Activated CD4-positive, alpha-beta T cell treated with anti-CD3 and anti-CD28 coated beads, Interleukin-2, amount 50 U/mL, for 16 hours (primary cell): ENCODE measurements at places on chromosomes 7 and 10.

GRCh38 chr10:33229252-33229948 is 105.1 kb downstream of the NRP1 start:
- no peak for DNase-seq

DNA sequence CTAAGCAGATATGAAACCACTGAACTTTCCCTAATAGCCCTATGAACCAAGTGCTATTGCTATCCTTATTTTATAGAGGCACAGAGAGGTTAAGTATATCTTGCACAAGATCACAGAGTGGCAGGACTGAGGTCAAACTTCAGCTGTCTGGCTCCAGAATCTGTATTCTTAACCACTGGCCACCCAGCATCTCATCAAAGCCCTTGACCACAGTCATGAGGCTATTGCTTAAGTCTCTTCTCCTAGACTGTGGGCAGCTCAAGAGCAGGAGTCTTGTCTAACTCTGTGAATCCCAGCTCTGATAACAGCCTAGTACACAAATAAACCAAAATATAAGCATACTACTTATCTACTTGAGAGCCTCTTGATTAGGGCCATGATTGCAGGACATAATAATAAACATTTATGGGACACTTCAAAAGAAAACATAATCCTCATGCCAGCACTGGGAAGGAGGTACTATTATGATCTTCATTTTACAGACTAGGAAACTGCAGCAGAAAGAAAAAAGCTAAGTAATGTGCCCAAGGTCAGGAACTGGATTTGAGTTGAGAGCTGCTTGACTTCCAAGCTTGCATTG is 22.4 kb upstream of the SMC3 start:
- DNase-seq = no peak

DNA sequence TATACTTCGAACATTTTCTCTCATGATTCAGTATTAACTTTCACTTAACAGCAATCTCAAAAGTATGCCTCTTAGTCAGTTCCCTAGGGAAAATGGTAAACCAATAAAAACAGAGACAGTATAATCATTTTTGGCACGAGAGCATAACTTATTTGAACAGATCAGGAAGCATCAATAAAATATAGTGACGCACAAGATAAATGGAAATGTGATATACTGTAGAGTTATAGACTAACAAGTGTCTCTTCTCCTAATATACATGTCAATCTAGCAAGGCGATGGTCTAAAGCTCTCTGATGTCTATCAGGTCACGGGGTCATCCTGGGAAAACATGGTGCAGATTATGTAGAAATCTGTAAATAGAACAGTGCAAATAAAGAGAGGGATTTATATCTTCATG is 131.6 kb downstream of the HGF start:
- no peak for DNase-seq

- no peak for DNase-seq
These were observed 161.0 kb upstream of the RNF32 start for GRCh38 chr7:156479596-156479995.

GRCh38 chr10:102316421-102316820 is 71.1 kb downstream of the GBF1 start:
- no peak for DNase-seq

- DNase-seq = no peak
These were observed 84.1 kb downstream of the CPXM2 start for GRCh38 chr10:123807444-123808035.

GRCh38 chr10:101959346-101959916 is 96.5 kb downstream of the ARMH3 start:
- no peak for DNase-seq

GRCh38 chr7:52565974-52566373 is 469.5 kb upstream of the POM121L12 start:
- DNase-seq = no peak

DNA sequence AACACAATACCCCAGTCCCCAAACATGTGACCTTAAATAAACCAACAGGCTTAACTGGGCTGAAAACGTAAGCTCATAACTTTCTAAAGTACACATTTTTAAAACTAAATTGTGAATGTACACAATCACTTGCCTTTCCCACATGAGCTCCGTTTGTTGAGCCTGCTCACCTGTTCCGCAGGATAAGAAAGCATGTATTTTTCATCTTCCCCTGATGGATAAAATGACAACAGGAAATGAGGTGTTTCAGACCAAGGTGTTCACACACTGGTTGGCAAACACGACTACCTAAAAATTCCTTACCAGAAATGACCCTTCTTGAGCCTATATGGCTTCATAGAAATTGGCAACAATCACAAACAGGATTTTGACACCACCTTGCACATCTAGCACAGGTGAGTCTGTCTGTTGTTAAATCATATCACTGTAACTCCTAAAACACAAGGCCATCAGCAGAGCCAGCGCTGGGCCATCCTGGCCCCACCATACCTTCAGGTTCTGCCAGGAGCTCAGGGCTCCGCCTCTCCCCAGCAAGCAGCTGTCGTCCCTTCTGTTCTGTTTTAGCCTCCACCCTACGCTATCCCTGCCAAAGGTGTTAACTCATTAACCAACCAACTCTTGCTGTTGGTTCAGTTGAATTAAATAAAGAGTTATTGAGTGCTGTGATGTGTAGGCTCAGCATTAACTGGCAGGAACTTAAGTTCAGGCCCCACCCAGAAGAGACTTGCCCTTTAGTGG is 73.6 kb upstream of the RNF32 start:
- DNase-seq = no peak

- DNase-seq = no peak
These were observed 52.5 kb upstream of the VKORC1L1 start for GRCh38 chr7:65820287-65820950.

DNA sequence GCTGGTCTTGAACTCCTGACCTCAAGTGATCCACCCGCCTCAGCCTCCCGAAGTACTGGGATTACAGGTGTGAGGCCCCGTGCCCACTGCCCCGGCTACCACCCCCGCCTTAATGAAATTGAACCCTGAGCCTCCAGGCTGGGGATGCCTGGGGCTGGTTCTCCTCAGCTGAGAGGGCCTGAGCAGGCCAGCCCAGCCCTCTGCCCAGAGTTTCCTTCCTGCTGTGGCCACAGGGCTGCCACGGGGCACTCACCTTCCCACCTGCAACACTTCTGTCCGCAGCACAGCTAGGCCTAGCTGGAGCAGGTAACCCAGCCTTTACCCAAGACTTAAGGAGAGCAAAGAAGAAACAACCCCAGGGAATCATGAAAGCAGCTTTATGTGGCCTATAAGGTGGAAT is 78.1 kb upstream of the ANLN start:
- no peak for DNase-seq

DNA sequence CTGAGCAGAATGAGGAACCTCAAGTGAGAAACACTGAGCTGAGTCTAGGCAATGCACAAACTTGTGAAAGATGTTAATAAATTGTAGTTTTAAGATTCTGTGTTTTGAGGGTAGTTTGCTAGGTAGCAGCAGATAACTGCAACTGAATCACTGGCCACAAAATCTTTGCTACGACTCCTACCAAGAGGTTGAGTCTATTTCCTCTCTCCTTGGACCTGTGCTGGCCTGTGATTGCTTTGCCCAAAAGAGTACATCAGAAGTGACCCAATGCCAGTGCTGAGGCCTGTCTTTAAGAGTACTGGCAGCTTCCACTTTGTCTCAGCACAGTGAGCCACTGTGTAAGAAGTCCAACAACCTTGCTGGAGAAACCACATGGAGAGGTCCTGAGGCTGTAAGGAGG is 11.9 kb upstream of the TSPAN13 start:
- DNase-seq = no peak

DNA sequence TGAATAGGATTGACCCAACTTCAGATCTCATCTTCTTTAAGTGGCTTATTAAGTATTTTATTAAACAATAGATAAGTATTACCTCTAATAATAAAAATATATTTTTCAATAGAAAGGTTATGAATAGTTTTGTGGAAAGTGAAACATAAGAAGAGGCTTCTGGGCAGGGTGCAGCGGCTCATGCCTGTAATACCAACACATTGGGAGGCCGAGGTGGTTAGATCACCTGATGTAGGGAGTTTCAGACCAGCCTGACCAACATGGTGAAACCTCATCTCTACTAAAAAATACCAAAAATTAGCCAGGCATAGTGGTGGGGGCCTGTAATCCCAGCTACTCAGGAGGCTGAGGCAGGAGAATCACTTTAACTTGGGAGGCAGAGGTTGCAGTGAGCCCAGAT is 26.5 kb downstream of the GPR85 start:
- no peak for DNase-seq

GRCh38 chr10:34184397-34184796 is 630.7 kb downstream of the PARD3 start:
- DNase-seq = no peak

- DNase-seq = no peak
These were observed 132.3 kb upstream of the CDK1 start for GRCh38 chr10:60645980-60646379.

- DNase-seq = no peak
These were observed 51.6 kb upstream of the RPA3 start for GRCh38 chr7:7769710-7770627.

GRCh38 chr7:148021507-148022045 is 569.0 kb upstream of the C7orf33 start:
- no peak for DNase-seq
